ENCODE measurements at places on chromosomes 1 and 21.

GRCh38 chr1:180953291-180954004 lies 40.8 kb downstream of the KIAA1614 start:
- no peak for DNase-seq

DNA sequence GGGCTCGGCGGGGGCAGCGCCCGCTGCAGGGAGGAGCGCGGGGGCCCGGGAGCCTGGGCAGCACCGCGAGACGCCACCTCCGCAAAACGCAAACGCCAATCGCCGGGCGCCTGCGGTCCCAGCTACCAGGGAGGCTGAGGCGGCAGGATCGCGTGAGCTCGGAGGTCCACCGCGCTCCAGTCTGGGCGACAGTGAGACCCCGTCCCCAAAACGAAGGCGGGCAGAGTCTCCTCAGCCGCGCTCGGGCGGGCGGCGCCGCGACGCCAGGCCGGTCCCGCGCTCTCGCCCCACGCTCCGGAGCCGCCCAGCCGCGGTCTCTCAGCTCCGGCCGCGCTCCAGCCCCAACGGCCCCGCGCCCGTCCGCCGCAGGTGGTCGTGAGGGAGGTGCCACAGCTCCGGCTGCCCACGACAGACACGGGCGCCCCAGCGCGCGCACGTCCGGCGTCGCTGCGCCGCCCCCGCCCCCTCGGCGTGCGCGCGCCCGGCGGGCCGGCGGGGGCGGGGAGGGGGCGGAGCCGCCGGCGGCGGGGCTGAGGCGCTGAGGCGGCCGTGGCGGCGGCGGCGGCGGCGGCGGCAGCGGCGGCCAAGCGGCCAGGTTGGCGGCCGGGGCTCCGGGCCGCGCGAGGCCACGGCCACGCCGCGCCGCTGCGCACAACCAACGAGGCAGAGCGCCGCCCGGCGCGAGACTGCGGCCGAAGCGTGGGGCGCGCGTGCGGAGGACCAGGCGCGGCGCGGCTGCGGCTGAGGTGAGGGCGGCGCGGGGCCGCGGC lies at the start of gene ADARB1:
Gene ADARB1, plus strand, starts transcription at position 533 of the 770 bp plus-strand sequence. CDS start 97,077 bp downstream, outside the sequence.
- peak; percentile 67 for DNase-seq

- peak; percentile 31 for DNase-seq
Measured at GRCh38 chr1:116881879-116882520, 27.7 kb upstream of the PTGFRN start.

DNA sequence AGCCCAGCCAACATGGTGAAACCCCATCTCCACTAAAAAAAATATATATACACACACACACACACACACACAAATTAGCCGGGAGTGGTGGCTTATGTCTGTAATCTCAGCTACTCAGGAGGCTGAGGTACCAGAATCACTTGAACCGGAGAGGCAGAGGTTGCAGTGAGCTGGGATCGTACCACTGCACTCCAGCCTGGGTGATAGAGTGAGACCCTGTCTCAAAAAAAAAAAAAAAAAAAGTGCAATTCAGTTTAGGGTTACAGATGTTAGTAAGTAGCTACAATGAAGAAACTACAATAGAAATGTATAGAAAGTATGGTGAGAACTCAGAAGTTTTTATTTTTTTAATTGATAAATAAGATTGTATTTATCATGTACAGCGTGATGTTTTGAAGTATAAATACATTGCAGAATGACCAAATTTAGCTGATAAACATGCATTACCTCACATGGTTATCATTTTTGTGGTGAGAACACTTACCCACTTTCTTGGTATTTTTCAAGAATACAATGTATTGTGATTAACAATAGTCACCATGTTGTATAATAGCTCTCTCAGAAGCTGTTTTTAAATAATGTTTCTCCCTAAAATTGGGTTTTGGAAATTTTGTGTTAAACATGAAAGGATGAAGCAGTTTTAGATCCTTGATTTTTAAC lies 17.9 kb downstream of the KDM1A start:
- DNase-seq: no peak

DNA sequence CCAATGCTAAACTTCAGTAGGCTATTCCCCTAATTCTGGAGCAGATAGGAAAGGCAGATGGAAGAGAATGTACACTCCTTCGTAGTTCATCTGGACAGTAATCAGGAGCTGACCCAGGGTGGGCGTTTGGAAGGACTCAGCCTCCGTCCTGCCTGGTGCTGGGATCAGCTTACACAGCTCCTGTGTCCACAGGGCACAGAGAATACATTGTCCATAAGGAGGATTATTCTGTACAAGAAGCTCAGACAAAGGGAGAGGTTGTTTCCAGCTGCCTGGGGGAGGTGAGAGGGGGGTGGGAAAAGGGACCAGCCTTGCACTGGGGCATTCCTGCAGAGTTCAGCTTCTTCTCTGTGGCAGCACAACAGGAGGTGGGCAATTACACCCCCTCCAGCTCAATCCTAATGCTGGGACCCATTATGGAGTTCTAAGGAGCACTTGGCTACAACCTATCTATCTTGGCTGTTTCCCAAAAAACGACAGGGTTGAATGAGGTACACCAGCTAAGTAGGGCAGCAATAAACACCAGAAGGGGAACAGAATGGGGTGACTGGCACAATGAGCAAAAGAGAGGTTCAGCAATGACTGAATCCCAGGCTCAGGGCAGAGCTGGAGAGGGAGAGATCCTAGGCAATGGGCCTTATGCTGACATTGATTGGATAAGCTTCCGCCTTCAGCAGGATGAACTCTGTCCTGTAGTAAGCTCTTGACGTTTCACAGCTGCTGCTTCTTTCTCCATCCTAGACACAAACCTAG lies 7.4 kb downstream of the MED8 start:
- DNase-seq: no peak

DNA sequence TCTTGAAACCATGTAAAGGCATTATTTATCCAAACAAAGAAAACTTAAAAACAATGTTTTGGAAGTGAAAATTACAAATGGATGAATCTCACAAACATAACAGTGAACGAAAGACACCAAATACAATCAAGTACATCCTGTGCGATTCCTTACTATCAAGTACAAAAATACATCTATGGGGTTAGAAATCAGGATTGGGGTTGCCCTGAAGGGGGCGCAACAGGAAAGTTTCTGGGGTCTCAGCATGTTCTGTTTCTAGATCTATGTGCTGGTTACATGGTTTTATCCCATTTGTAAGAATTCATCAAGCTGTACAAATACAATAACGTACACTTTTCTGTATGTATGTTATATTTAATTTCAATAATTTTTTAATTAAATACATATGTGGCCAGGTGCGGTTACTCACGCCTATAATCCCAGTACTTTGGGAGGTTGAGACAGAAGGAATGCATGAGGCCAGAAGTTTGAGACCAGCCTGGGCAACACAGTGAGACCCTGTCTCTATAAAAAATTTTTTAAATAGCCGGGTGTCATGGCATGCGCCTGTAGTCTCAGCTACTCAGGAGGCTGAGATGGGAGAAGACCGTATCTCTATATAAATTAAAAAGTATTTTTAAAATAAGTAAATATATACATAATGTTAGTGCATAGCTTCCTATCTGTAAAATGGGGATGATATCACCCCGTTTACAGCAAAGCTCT lies 121.5 kb upstream of the SOD1 start:
- no peak for DNase-seq
